ENCODE measurements at places on chromosomes 5 and 9. TPM values are rescaled to one million over a fixed set of nuclear protein-coding genes. Genes with fewer than 3 reads are reported as not detected.
A peak's percentile ranks its signal among the peaks of the same experiment; 100 is the strongest.

DNA sequence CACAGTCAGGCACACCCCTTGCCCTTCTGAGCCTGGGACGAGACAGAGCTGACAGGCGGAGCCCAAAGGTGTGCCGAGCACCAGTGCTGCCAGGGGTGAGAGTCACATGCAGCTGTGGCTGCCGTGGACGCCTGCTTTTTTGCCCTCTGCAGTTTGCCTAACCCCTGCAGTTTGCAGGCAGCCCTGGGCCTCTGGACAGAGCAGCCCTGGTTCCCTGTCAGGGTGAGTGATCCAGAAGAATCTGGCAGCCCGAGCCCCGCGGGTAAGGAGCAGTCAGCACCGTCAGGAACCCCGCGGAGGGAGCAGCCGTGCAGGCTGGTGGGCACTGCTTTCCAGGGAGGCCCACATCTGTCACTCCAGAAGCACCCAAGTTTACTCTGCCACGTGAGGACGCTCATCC is 30.3 kb downstream of the CEP72 start:
- H3K4me3 ChIP-seq: no peak overlapping the region
- no peak for DNase-seq
- H3K27me3 ChIP-seq: no peaks in the 10 kb centered on the region
- peaks cover 51% of the 10 kb centered on the region for H3K36me3 ChIP-seq
- H3K4me1 ChIP-seq: peaks cover 17% of the 10 kb centered on the region

DNA sequence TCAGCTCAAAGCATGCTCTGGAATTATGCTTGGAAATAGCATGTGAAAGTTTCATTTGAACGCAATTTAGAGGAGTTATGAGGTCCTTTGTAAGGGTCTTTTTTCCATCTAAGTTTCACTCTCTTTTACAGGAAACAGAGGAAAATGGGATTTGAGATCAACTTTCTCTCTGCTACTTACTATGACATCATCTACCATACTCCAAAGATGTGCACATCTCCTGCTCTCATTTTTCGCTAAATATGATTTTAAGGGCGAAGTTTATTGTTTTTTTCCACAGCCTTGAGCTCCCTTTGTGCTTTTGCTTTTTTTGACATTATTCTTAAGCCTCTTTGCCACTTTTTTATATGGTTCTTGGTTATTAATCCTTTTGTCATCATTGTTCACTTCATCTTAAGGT is 125.6 kb downstream of the NNT start:
- no peak overlapping the region for H3K4me3 ChIP-seq
- no peaks in the 10 kb centered on the region for H3K4me1 ChIP-seq
- no peaks in the 10 kb centered on the region for H3K36me3 ChIP-seq
- H3K27me3 ChIP-seq: peaks cover 10% of the 10 kb centered on the region
- H3K27ac ChIP-seq: no peak overlapping the region

DNA sequence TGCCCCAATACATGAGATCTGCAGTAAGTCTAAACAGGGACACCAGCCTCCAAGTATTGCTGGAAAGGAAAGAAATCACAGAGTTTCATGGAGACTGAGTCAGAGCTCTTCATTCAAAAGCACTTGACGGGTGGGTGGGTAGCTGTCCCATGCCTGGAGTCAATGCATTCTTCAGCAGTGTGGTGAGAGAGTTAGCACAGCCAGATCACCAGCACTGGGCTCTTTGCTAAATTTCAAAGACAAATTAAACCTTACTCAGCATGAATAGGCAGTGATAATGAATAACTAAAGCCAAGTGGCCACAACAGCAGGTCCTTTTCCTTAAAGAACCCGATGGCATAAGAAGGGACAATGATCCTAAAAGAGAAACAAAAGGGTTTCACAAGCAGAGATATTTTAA is 192.4 kb downstream of the ACTL7B start:
- no peak overlapping the region for H3K4me3 ChIP-seq
- DNase-seq: no peak
- no peaks in the 10 kb centered on the region for H3K27me3 ChIP-seq
- H3K27ac ChIP-seq: no peak overlapping the region
- no peaks in the 10 kb centered on the region for H3K4me1 ChIP-seq

- no peaks in the 10 kb centered on the region for H3K27me3 ChIP-seq
- no peaks in the 10 kb centered on the region for H3K36me3 ChIP-seq
- no peak for DNase-seq
- H3K27ac ChIP-seq: no peak overlapping the region
- H3K4me1 ChIP-seq: peaks cover 2% of the 10 kb centered on the region
- no peak overlapping the region for H3K4me3 ChIP-seq
Observed at GRCh38 chr9:78713614-78714405, 416.9 kb downstream of the PSAT1 start.

- no peaks in the 10 kb centered on the region for H3K36me3 ChIP-seq
- no peak for DNase-seq
- no peak overlapping the region for H3K27ac ChIP-seq
Observed at GRCh38 chr5:107990881-107991810, 320.4 kb upstream of the EFNA5 start.

- no peak overlapping the region for H3K27ac ChIP-seq
- DNase-seq: no peak
- H3K27me3 ChIP-seq: peaks cover 4% of the 10 kb centered on the region
- H3K4me3 ChIP-seq: no peak overlapping the region
- peaks cover 7% of the 10 kb centered on the region for H3K4me1 ChIP-seq
Observed at GRCh38 chr5:95375591-95375990, 15.6 kb upstream of the FAM81B start.

- H3K27me3 ChIP-seq: peaks cover 17% of the 10 kb centered on the region
- no peaks in the 10 kb centered on the region for H3K36me3 ChIP-seq
- no peaks in the 10 kb centered on the region for H3K4me1 ChIP-seq
- H3K4me3 ChIP-seq: no peak overlapping the region
Observed at GRCh38 chr5:152456815-152457443, 51.9 kb upstream of the NMUR2 start.

DNA sequence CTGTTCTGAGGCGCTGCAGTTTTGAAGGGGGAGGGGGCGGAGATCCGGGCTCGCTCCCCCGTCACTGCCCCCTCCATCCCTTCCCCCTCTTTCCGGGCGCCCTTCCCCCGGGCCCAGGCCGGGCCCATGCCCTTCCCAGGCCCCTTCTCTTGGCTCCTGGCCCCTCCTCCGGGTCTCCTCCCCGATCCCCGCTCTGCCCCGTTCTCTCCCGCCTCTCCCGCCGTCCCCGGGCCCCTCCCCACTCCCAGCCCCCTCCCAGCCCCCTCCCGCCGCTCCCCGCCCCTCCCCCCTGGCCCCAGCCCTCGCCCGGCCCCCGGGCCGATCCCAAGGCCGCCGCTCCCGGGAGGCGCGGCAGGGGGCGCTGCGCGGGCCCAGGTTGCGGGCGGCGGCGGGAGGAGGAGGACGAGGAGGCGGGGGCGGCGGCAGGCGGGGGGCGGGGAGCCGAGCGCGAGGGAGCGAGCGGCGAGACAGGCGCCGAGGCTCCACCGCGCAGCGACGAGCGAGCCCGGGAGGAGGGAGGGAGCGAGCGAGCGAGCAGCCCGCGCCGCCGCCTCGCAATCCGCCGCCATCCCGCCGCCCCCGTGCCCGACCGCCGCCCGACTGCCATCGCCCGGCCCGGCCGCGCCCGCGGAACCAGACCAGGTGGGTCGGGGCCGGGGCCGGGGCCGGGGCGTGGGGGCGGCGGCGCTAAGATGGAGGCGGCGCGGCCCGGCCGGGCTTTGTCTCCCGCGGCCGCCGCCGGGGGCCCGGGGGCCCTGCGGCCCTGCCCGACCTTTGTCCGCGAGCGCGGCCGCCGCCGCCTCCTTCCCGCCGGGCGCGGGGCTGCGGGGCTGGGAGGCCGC is at the start of gene PRRC2B:
PRRC2B (plus strand) TSS at position 465 of the 842 bp plus-strand sequence. CDS start 36,059 bp downstream, outside the sequence.
- no peaks in the 10 kb centered on the region for H3K27me3 ChIP-seq
- peak within 1 kb of the TSS; percentile 90 for H3K4me3 ChIP-seq
- H3K36me3 ChIP-seq: peaks cover 13% of the 10 kb centered on the region
- peak; percentile 91 for DNase-seq

DNA sequence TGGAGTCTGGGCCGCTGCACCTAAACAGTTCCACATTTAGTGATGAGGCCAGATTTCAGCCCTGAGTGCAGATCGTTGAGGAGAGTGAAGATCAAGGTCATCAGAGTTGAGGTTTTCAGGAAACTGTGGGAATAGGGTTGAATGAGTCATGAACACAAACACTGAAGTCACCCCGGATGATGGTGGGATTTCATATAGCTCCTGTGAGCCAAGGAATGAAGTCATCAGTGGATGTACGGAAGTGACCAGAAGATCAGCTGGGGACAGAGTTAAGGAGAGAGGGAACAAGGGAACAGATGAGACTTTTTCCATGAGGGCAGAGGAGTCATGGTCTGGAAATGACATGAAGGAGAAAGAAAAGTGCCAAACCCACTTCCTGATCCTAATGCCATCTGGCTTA is 36.5 kb downstream of the PALM2AKAP2 start:
- no peaks in the 10 kb centered on the region for H3K4me1 ChIP-seq
- no peak overlapping the region for H3K27ac ChIP-seq
- DNase-seq: no peak
- no peaks in the 10 kb centered on the region for H3K36me3 ChIP-seq

GRCh38 chr9:16268067-16268881 is 602.2 kb downstream of the BNC2 start:
- H3K27ac ChIP-seq: no peak overlapping the region
- DNase-seq: no peak
- H3K27me3 ChIP-seq: no peaks in the 10 kb centered on the region
- H3K4me1 ChIP-seq: no peaks in the 10 kb centered on the region
- H3K4me3 ChIP-seq: no peak overlapping the region
- no peaks in the 10 kb centered on the region for H3K36me3 ChIP-seq

DNA sequence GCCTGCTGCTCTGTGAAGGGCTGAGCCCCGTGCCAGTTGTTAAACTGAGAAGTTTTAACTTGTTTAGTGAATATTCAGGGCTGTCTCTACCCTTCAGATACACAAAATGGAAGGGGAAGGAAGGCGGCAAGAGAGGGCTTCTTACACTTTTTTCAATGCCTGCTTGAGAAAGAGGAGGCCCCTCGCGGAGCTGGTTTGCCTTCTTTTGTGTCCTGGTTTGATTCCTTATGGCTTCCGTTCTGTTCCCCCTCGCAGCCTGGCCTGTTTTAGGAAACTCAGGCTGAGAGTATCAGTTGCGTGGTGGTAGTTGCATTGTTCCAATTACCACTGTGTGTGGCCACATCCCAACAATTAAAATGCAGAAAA is 1.0 kb downstream of the FAM53C start:
- H3K4me1 ChIP-seq: peaks cover 37% of the 10 kb centered on the region
- peak overlapping the region; percentile 94 for H3K27ac ChIP-seq
- DNase-seq: no peak
- H3K27me3 ChIP-seq: no peaks in the 10 kb centered on the region
- H3K4me3 ChIP-seq: peak overlapping the region; percentile 90

DNA sequence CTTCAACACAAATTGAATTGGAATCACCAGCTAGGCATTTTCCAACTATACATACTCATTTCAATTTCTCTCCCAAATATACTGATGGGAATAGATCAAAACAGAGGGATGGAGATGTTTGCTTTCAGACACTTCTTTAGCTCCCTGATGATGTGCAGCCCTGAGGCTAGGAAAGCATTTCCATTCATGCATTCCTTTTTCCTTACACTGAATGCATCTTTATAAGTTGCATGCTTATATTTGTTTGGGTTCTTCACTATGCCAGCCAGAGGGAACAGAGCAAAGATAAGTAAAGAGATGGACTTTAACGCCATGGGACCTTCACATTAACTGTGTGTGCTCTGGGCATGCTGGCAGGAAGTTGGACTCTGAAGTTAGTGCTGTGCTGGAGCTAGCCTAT is 696.5 kb upstream of the CDH9 start:
- no peak for DNase-seq
- no peaks in the 10 kb centered on the region for H3K4me1 ChIP-seq
- no peaks in the 10 kb centered on the region for H3K36me3 ChIP-seq
- no peak overlapping the region for H3K27ac ChIP-seq

DNA sequence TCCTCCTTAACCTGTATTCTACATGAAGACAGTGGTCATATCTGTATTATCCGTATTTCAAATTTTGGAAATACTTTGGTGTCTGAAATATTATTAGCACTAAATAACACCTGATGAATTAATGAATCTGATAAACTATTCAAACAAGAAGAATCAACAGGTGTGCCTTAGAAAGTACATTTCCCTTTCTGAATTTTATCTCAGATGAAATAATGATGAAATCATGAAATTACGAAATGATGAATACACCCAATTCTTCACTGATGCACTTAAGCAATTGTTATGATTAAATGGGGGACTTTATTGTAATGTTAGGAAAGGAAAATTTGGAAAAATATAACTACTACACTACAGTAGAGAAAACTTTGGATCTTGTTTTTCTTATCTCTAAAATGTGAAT is 313.6 kb downstream of the HCN1 start:
- no peaks in the 10 kb centered on the region for H3K36me3 ChIP-seq
- H3K4me3 ChIP-seq: no peak overlapping the region
- H3K27ac ChIP-seq: no peak overlapping the region
- H3K4me1 ChIP-seq: no peaks in the 10 kb centered on the region
- no peak for DNase-seq
- H3K27me3 ChIP-seq: no peaks in the 10 kb centered on the region

GRCh38 chr9:17165764-17166163 is 30.9 kb downstream of the CNTLN start:
- no peaks in the 10 kb centered on the region for H3K4me1 ChIP-seq
- no peak overlapping the region for H3K27ac ChIP-seq
- no peak for DNase-seq
- H3K27me3 ChIP-seq: no peaks in the 10 kb centered on the region

- H3K36me3 ChIP-seq: no peaks in the 10 kb centered on the region
- no peaks in the 10 kb centered on the region for H3K27me3 ChIP-seq
- no peak for DNase-seq
- H3K4me1 ChIP-seq: no peaks in the 10 kb centered on the region
- H3K27ac ChIP-seq: no peak overlapping the region
- H3K4me3 ChIP-seq: no peak overlapping the region
Observed at GRCh38 chr9:119020284-119020683, 349.0 kb downstream of the BRINP1 start.

DNA sequence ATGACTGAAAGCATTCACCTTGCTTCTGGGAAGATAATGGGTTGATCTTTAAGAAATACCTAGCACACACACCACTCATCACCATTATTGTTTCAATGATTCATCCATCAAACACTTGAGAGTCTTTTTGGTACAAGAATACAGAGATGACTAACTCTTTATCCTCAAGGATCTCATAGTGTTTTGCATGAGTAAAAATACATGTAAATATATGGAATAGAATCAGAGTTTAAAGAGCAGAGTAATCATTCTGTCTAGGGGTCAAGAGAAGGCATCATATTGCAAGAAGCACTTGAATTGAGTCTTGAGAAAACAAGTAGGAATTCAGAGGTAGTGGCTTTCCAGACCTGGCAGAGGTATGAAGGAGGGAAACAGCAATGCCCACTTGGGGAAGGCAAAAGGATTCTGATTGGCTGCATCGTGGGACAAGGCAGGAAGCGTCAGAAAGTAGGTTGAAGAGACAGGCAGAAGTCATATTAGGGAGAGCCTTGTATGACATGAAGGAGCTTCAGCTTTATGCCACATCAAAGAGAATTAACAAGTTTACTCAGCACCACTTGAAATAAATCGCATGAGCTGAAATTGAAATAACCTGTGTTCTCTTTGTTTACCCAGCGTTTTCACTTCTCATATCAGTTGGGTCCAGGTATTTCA is 542.5 kb downstream of the TLE1 start:
- no peaks in the 10 kb centered on the region for H3K27me3 ChIP-seq
- H3K4me1 ChIP-seq: no peaks in the 10 kb centered on the region
- H3K27ac ChIP-seq: no peak overlapping the region
- no peak for DNase-seq
- H3K36me3 ChIP-seq: no peaks in the 10 kb centered on the region

SPINK4 gene
- total RNA-seq: not detected

BAAT gene
- total RNA-seq: not detected

ARL14EPL gene
- not detected for total RNA-seq

WDR38 gene
- not detected for total RNA-seq

TRMT10B gene
- 11.7 TPM for total RNA-seq

PCDHA1 gene
- not detected for total RNA-seq
